GM23338 (cell line): ENCODE measurements at places on chromosomes 12 and 14. TPM values are rescaled to one million over a fixed set of nuclear protein-coding genes. Genes with fewer than 3 reads are reported as not detected.
A peak's percentile ranks its signal among the peaks of the same experiment; 100 is the strongest.

- no peak for DNase-seq
- no peaks in the 10 kb centered on the region for H3K27me3 ChIP-seq
- H3K4me1 ChIP-seq = peaks cover 16% of the 10 kb centered on the region
- H3K27ac ChIP-seq = no peak overlapping the region
Observed at GRCh38 chr12:29131539-29131938, 17.5 kb upstream of the FAR2 start.

- peaks cover 29% of the 10 kb centered on the region for H3K4me1 ChIP-seq
- H3K27me3 ChIP-seq = peaks cover 35% of the 10 kb centered on the region
- peak; percentile 82 for DNase-seq
- peak overlapping the region; percentile 99 for H3K4me3 ChIP-seq
Observed at GRCh38 chr12:4270831-4271716, 2.5 kb upstream of the CCND2 start.

DNA sequence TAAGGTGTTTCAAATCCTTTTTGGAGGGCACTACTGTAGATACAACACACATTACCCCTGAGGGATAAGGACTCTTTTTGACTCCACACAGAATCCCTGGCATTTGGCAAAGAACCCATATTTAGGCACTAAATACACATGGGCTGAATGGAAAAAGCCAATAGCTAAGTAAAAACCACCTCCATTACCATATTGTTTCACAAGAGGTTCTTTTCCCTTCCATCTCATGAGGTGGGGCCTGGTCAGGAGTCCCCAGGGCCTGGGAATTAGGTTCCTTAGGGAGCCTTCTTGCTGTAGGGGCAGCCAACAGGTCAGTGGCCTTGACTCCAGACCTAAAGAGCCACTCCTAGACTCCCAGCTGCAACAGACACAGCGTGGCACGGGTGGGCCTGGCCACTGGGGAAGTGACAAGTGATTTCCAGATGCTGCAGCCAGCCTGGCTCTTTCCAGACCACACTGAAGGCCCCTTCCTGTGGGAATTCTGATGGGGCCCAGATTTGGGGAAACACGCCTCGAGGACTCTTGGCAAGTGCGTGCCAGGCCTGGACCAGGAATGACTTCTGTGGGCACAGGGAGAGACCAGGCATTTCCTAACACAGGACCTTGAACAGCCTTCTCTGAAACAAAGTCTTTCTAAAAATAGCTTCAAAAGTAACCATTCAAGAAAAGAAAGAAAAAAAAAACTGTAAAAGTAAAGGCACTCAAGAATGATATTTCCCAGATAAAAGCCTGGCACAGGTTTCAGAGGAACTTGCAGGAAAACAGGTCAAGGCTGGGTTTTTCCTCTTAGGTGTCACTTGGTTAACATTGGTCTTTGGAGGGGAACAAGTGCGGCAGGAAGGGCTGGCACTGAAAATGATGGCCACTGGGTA, 18.1 kb downstream of the SSH1 start:
- H3K27ac ChIP-seq = 0 out of 2 replicates have a peak overlapping the region, but pooled peaks have one; percentile 84
- DNase-seq = no peak
- peaks cover 19% of the 10 kb centered on the region; the same call in 1 of the 2 replicates for H3K4me1 ChIP-seq
- no peaks in the 10 kb centered on the region for H3K27me3 ChIP-seq
- H3K4me3 ChIP-seq = no peak overlapping the region
- no peaks in the 10 kb centered on the region for H3K36me3 ChIP-seq

GRCh38 chr12:112998987-112999767, 20.9 kb downstream of the OAS2 start:
- no peak overlapping the region for H3K27ac ChIP-seq
- no peaks in the 10 kb centered on the region for H3K27me3 ChIP-seq
- H3K36me3 ChIP-seq = no peaks in the 10 kb centered on the region
- no peak overlapping the region for H3K4me3 ChIP-seq
- no peaks in the 10 kb centered on the region for H3K4me1 ChIP-seq

DNA sequence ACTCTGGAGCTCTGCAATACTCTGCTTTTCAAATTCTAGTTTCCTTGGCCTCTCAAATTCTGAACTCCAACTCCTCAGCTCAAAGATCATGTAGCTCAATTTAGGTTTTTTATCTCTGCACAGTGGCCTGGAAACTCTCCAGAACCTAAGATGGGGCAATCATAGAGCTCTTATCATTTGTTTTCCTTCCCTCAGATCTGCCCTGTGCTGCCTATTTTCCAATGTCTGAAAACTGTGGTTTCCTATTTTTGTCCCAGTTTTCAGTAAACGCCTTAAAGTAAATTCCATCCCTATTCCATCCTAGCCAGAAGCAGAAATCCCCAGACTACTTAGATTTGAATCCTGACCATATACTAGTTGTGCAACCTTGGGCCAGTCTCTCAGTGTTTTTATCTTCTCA, 73.2 kb downstream of the CEP83 start:
- no peak overlapping the region for H3K4me3 ChIP-seq
- DNase-seq = no peak
- peaks cover 12% of the 10 kb centered on the region for H3K36me3 ChIP-seq
- no peaks in the 10 kb centered on the region for H3K27me3 ChIP-seq

DNA sequence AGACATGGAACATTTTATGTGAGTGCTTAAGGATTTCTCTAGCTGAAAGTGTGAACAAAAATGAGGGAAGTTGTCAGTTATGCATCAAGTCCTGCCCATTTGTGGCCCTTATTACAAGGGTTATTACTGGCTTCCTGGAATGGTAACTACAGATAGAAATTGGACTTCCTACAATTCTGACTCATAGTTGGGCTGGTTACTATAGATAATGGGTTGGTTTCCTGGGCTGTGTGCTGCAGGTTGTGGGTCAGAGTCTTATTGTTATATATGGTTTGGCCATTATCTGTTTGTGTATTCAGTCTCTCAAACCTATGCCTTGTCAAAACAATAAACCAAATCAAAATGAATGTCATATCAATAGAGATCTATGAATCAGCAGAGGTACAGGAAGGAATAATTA, 313.7 kb downstream of the ADAMTS20 start:
- peaks cover 7% of the 10 kb centered on the region for H3K4me1 ChIP-seq
- no peaks in the 10 kb centered on the region for H3K27me3 ChIP-seq
- H3K4me3 ChIP-seq = no peak overlapping the region
- H3K27ac ChIP-seq = no peak overlapping the region

- peaks cover 15% of the 10 kb centered on the region; the same call in 1 of the 2 replicates for H3K4me1 ChIP-seq
- H3K4me3 ChIP-seq = no peak overlapping the region
- H3K27ac ChIP-seq = no peak overlapping the region
Observed at GRCh38 chr12:131994589-131994988, 44.8 kb downstream of the EP400 start.

DNA sequence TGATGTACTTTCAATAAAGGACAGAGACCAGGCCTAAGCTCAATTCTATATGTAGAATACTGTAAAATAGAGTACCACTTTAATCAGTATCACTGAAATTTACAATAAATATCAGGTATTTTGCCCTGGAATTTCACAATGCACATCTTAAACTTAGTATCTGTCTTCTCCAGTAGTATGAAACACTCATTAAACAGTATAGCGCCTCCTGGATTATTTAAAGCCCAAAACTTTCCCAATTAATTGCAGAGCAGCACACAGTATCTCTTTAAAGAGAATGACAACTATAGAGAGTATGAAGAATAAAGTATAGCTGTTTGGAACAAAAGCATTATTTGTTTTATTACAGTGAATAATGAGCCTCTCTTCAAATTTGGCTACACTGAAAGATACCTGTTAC, 80.2 kb downstream of the BHLHE41 start:
- H3K27ac ChIP-seq = no peak overlapping the region
- no peak for DNase-seq
- H3K4me1 ChIP-seq = peaks cover 24% of the 10 kb centered on the region
- no peak overlapping the region for H3K4me3 ChIP-seq
- no peaks in the 10 kb centered on the region for H3K36me3 ChIP-seq

DNA sequence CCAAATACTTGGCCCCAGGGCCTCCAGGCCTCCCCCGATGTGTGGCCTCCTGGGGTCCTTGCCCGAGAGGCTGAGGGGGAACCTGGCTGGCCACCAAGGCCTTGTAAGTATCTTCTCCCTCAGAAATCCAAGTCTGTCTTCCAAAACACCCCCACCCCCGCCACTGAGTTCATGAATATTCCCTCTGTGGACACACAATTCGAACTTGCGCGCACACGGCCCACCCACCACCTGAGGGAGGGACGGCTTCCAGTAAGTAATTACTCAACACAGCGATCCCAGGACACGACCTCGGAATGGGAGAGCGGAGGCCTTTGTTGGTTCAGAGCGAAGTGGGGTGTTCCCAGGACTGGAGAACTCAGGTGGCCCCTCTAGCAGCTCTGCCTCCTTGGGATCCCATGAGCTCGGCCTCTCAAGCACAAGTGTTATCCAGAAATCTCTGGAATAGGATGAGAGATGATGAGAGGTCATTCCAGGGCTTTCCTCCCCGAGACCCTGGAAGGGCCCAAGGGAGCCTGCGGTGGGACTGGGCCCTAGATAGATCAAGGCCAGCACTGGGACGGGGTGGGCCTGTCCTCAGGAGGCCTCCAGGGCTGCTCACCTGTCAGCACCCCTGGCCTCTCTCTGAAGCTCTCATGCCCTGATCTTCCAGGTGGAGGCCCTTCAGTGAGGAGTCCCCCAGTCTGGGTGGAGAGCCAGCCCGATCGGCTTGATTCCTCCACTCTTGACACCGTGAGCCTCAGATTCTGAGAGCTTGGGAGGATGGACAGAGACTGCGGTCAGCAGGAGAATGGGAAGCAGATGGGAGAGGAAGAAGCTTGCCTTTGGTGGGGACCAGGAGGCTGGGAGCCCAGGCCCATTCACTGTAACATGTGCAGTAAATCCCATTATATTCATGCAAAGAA, 219.0 kb upstream of the RTL1 start:
- H3K27ac ChIP-seq = no peak overlapping the region
- no peak overlapping the region for H3K4me3 ChIP-seq
- no peak for DNase-seq
- H3K36me3 ChIP-seq = no peaks in the 10 kb centered on the region
- no peaks in the 10 kb centered on the region for H3K4me1 ChIP-seq

DNA sequence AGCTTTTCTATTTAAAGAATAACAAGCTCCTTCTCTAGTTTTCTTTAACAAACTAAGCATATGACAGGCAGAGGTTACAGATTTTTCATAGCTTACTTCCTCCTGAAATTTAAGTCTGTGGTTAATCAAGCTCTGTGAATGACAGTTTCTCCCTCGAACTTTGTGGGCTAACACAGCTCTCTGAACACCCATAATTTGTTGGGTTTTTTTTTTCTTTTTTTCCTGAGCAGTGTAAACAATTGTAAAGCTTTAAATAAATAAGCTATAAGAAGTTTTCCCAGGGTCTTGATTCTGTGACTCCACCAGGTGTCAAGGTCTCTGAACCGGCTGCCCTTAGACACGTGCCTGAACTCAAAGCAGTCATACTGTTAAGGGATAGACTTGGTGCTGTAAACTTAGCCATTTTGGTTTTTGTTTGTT, 128.1 kb upstream of the AMIGO2 start:
- DNase-seq = no peak
- no peaks in the 10 kb centered on the region for H3K36me3 ChIP-seq
- H3K4me1 ChIP-seq = peaks cover 13% of the 10 kb centered on the region
- H3K4me3 ChIP-seq = no peak overlapping the region

- no peak for DNase-seq
- no peak overlapping the region for H3K4me3 ChIP-seq
- H3K36me3 ChIP-seq = no peaks in the 10 kb centered on the region
- no peaks in the 10 kb centered on the region for H3K27me3 ChIP-seq
Observed at GRCh38 chr12:113241191-113242025, 20.1 kb downstream of the TPCN1 start.

IGFBP6 gene
- total RNA-seq = 14.1 and 16.6 TPM in 2 replicates

MYF5 gene
- total RNA-seq = not detected in 2 replicates

CRIP1 gene
- 0.80 and 7.7 TPM in 2 replicates for total RNA-seq

RNASE8 gene
- total RNA-seq = not detected in 2 replicates

LIN52 gene
- total RNA-seq = 8.6 and 10.7 TPM in 2 replicates
